ENCODE measurements at places on chromosomes 3 and 15.
A peak's percentile ranks its signal among the peaks of the same experiment; 100 is the strongest.

DNA sequence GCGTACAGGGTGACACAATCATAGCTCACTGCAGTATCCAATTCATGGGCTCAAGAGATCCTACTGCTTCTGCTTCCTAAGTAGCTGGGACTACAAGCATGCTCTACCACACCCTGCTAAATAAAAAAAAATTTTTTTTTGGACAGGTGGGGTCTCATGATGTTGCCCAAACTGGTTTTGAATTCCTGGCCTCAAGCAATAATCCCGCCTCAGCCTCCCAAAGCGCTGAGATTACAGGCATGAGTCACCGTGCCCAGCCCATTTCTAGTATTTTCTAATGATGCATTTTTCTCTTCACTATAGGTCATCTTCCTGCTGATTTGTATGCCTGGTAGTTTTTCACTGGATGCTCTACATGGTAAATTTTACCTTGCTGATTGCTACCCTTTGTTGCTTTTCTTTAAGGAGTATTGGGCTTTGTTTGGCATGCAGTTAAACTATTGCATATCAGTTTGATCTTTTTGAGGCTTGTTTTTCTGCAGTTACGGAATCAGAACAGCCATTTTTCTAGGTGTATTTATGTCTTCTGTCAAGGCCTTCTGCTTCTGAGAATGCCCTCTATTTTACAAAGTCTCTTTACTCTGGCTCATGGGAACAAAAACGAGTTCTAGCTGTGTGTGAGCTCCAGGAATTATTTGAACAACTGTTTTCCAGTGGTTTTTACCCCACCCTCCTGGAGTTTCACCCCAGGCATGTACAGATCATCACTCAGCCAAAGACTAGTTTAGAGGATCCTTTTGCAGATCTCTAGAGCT lies 14.2 kb upstream of the NPTN start:
- DNase-seq = no peak

- peak; percentile 82 for DNase-seq
Measured at GRCh38 chr15:48493084-48493762, 152.3 kb downstream of the FBN1 start.

DNA sequence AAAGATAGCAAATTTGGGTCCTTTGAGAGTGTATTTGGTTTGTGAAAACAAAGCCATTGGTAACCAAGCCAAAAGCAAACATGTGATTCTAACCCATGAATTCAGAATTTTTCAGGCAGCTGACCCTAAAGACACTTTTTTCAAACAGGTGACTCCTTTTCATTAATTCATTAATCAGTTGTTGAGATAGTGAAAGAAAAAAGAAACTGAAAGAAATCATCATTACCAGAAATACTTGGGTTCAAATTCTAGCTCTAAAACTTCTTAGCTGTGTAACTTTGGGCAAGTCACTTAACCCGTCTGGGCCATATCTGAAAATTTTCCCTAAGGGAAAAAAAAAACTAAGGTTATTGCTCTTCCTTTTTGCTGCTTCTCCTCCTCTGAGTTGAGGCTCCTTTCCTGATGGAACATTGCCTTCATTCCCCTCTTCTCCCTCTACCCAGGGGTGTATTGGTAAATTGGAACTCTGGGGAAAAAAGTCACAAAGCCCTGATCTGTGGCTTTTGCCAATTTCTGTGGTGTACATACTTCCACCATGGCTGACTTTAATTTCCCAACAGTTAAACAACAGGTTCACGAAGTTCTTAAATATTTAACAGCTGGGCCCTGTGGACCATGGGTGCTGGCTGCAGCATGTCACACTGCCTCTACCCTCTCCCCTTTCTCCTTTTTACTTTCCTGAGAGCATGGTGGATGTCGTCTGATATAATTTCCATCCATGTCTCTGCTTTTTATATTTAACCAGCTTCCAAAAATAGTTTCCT lies 120.3 kb downstream of the ASB7 start:
- DNase-seq = no peak

GRCh38 chr3:108791473-108791872 lies 31.1 kb upstream of the TRAT1 start:
- DNase-seq = no peak

DNA sequence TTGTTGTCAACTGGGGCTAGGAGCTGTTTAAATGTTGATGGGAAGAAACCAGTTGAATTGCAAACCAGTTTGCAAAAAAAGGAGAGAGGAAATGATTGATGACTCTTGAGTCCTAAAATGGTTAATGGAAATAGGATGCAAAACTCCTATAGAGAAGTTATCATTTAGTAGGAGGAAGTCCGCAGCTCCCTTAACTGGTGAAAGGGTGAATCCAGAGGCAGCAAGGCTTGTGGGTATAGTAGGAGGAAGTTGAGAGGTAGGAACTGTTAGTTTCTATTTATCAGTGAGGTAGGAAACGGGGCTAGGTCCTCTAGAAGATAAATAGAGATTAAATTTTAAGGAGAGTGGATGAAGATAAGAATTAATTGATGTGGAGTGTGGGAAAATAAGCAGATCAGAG lies 15.4 kb downstream of the IREB2 start:
- no peak for DNase-seq

DNA sequence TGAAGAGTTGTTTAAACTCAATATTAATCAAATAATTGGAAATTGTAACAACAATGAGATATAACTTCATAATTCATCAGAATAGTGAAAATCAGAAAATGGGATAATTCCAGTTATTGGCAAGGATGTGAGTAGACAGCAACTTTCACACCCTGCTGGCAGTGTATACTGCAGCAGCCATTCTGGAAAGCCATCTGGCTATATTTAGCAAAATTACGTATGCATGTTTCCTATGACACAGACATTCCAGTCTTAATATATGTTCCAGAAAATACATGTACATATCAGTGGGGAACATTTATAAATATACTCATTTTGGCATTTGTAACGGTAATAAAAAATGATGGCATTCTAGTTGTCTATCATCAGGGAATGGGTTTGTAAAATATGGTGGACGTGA lies 564.1 kb downstream of the GBE1 start:
- DNase-seq = no peak

DNA sequence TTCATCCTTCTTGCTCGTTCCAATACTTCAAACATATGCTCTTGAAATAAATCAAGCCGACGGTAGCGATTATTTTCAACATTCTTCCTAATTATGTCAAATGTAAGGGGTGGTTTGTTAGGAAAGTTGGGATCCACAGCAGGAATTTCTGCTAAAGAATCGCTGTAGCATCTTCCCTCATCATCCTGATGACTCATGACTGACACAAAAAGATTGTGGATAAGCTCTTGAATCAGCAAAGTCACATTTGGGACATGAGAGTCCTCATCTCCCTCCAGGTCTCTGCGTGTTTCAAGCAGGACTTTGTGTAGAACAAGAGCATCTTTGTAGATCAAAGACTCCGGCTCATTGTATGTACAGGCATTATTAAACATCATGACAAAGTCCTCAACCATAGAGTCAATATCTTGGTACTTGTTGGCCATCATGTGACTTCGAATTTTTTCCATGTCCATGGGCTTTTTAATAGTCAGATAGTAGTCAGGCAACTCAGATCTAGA lies 73.0 kb downstream of the UQCC5 start:
- DNase-seq = no peak

- no peak for DNase-seq
Measured at GRCh38 chr3:27629366-27629765, 92.8 kb downstream of the EOMES start.

- DNase-seq = no peak
Measured at GRCh38 chr3:1883534-1883933, 215.1 kb upstream of the CNTN4 start.

DNA sequence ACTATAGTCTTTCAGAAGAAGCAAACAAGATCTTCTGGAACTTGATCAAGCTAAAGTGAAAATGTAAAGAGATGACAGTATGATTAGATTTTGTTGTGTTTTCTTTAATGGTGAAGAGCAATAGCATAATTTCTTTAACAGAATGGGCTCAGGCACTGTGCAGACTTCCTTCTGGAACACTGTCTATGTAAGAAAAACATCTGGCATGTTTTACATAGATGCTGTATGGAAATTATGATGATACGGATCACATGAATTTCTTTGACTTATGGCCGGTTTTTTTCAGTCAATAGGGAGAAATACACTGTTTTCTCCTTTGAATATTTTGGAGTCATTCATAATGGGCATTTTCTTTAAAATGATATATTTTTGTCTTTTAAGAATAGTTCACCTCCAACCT lies 42.6 kb downstream of the PHLDB2 start:
- no peak for DNase-seq

DNA sequence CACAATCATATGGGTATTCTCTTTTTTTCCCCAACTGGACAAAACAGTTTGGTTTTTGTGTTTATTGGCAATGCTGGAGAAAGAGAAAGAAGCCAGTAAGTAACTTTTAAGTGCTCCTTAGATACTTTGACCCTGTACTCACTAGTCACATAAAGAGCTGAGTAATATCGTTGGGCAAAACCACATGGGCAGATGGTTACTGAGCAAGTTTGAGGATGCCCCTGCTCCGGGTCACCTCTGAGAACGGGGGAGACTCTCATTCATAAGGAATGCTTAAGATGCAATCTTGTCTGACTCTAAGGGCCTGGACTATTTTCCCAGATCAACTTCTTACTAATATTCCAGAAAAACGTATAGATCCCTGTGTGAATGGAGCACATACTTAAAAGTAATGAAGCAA lies 106.4 kb upstream of the SLC2A2 start:
- peak; percentile 84 for DNase-seq

- DNase-seq = peak; percentile 85
Measured at GRCh38 chr3:188904670-188905069, 267.1 kb upstream of the TPRG1 start.

DNA sequence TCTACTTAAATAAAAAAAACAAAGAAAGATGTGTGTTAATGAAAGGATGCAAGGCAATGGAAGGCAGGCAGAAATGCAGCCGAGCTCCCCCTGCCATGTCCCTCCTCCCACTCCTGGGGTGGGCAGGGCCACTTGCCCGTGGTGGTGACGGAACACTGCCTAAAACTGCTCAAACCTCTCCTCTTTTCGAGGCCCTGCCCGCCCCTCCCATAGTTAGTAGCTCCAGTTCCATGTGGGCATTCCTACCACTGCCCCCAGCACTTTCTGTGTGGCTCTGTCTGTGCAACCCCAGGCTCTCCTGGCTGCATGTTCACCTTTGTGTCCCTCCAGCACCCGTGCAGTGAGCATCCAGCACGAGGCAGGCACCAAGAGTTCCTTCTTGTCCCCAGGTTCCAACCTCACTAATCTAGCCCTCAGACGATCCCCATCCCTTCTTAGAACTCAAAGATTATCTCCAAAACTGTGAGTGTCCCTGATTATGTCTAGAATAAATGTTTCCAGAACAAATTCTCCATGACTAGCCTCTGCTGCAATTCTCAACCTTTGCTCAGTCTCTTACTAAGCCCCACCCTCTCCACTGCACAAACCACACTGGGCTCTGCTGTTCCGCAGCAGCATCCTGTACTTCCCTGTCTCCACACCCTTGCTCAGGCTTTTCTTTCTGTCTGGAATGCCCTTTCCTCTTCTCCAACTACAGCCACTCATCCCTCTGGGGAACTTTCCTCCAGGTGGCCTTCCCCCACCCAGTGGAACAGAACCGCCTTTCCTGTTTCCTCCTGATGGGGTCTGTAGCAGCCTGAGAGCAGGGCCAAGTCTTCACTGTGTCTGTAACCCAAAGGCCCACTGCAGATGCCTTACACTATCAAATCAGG lies 32.6 kb upstream of the SPTBN5 start:
- peak; percentile 69 for DNase-seq

DNA sequence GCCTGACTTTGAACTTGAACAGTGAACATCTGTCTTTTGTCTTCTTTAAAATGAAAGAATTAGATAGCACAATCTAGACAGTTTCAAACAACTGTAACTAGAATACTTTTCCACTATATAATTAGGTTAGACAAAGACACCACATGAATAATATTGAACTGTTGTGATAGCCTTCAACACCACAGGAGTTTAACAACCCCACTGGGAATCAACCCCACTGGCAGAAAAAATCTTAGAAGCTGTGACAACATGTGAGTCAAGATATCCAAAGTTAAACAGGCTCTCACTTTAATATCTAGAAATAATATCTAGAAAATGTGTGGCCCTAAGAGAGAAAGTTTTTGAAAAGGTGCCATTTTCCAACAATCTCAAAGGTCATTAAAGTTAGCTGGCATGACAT lies 64.4 kb upstream of the PRICKLE2 start:
- no peak for DNase-seq

GRCh38 chr3:182487143-182487542 lies 306.2 kb upstream of the ATP11B start:
- DNase-seq = no peak

DNA sequence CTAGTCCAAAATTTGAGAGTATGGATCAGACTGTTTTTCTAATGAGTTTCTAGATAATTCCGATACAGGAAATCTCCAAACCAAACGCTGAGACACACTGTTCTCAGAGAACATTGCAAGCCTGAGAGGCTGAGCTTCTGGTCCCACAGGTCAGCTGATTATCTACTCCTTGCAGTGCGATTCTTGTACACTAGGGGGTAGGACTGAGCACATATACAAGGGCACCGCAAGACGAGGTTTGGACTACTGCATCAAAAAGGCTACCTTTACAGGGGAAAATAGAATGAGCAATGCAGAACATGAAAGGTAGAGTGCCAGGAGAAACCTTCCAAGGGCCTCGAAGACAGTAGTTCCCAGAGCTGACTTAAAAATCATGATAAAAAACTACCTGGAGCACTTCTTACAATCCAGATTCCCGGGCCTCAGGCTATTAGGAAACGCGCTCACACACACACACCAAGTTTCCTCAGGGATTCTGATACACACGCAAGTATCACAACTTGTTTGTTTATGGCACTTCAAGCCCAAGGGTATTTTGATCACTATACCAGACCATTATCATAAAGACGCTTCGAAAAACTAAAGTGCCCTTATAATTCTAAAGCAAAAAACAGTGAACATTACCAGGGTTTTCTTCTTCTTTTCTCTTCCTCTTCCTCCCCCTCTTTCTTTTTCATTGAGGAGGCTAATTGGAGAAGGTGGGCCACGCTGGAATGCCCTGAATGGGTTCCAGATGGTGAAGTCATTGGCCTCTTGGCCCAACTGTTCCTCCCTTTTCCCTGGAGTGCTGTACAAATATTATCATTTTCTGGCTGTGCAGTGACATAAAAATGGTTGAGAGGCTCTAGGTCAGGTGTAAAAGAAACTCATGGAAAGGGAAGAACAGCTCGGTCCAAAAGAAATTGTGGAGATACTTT lies 61.8 kb downstream of the SLC12A8 start:
- no peak for DNase-seq

- DNase-seq = no peak
Measured at GRCh38 chr15:73030122-73030679, 22.1 kb upstream of the NEO1 start.

DNA sequence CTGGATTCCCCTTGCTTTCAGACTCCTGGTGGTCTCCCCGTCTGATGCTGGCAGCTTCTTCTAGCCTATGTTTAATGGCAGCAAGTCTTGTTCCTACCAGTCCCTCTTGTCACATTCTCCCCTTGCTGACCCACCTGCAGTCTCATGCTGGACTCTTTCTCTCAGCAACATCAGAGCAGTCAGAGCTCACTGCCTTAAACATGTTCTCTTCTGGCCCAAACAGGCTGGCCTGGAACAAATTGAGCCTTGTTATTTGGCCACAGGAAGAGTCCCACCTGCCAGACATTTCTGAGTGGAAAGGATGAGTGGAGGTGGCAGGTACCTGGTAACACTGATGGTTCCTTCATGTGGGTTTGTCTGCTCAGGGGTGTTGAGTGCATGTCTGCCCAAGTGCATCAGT lies 59.2 kb upstream of the APEH start:
- no peak for DNase-seq
